Stimulated activated CD4-positive, alpha-beta T cell treated with anti-CD3 and anti-CD28 coated beads, Interleukin-2, amount 100 ng/mL, for 48 hours (primary cell): ENCODE measurements at places on chromosomes 16 and 17.
A peak's percentile ranks its signal among the peaks of the same experiment; 100 is the strongest.

DNA sequence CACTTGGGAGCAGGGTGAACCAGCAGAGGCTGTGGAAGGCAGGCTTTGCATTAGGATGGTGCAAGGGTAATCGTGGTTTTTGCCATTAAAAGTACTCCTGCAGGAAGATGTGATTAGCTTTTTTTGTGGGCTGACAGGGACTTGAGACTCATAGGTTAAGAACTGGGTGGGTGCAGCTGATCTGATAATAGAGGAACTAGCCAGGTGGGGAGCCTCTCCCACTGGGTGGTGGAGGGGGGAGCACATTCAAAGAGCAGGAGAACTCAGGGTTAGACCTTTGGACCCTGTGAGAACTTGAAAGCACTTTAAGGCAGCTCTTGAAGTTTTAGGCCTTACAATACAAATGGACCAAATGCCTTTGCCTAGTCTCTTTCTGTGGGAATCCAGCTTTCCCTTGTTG is 32.4 kb downstream of the CCL4 start:
- no peak for DNase-seq

DNA sequence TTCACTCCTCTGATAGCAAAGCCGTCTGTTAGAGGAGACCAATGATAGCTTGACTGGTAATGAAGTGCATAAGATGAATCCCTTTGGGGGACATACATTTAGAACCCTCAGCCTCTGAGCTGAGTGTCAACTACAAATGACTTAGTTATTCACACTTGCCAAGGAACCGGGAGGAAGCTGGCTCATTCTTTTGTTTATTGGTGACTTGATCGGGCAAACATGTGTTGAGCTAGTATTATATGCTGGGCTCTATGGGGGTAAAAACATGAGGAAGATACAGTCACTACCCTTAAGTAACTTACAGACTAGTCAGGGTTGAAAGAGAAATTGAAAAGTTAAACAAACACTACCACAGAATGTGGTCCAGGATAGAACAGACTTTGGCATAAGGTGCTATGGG is 3.0 kb downstream of the CCL16 start:
- DNase-seq: no peak

- DNase-seq: no peak
Measured at GRCh38 chr16:20844588-20844987, 38.3 kb downstream of the REXO5 start.

GRCh38 chr17:48068491-48068961 is 20.4 kb downstream of the NFE2L1 start:
- no peak for DNase-seq

DNA sequence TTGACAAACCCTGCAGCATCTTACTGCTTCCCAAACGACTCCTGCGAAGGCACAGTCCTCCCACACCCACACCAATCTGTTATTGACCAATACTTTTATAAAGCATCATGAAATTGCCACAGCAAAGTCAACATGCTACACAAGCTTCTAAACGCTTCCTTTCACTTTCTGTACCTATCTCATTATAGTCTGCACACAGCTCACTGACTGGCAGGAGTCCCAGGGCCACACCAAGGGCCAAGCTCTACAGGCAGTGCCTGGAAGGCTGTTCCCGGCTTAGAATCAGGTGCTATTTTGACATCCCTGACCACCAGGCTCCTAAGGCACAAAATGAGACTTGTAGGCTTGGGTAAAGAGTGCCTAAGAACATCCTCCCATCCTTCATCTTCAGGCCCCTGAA is 39.5 kb downstream of the USP7 start:
- DNase-seq: no peak

DNA sequence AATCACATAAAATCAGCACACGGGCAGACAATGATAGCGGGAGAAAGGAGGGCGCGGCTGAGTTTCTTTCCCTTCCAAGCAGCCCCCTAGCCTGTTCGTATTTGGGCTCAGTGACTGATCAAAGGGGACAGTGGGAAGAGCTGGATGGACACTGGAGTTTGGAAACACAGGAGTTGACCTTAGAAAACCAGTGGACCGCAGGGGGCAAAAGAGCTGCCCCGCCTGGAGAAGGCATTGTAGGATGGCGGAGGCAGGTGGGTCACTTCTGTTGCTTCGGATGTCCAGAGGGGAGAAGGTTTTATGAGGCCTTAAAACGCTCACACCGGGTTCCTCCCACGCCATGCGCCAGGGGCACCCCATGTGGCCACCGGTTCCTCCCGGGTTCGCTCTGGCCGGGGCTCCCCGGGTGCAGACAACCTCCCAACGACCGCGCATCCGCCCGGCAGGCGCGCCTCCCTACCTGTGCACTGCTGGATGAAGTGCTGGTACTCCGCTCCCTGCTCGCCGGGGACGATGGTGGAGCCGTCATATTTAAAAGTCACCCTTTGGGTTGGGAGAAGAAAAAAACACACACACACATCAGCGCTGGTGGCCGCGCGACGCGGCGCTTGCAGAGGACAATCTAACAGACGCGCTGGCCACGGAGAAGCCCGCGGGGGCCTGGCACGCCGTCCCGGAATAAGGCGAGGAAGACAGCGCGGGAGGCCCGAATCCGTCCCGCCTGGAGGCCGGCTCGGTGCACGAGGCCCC is 662 bp downstream of the COTL1 start:
- peak; percentile 54 for DNase-seq

DNA sequence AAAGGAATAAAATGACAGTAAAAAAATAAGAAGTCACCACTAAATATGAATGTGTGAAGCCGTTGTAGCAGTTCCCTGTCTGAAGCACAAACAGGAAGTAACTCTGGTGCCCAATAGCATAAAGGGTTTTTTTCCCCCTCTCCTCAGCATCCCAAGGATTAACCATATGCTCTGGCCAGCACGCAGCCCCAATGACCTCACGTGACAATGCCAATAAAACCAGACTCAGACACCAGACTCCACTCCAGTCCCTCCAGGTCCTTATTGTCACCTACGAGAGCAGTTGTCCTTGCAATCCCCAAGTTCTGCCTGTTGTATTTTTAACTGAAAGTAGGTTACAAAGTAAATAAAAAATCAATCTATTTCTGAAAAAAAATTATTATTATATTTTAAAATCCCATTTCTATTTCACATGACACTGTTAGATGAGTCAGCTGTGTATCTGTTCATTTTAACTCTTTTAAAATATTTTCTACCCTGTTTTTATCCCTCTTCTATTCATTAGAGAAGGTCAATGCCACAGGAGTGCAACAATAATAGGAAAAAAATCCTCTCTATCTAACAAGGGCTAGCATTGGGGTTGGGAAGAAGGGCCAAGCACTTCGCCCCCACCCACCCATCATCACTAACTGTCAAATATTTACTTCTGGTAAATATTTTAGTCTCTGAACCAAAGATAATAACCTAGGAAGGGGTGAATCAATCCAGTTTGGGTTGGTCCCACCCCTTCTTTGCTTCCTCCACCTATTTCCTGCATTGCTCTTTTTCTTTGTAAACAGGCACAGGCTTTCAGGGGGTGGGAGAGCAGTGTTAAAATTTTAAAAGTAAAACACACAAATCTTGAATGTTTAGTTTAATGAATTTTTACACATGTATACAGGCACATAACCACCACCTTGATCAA is 6.6 kb downstream of the PRAC1 start:
- DNase-seq: no peak

DNA sequence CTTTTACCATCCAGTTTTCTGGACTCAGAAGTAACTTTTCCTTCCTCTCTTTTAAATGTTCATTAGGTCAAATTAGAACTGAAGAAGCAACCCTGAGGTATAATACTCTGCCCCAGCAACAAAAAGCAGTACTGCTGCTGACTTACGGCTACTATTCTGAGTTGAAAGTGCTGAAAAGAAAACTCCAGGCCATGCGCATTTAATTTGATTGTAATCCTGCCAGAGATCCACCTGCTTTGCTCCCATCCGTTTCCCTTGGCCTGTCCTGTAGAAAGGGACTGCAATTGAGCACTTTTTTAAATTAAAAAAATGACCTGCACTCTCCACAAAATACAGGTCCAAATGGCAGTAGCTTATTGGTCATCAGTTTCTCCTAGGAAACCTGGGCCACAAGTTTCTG is 61.6 kb downstream of the PITPNC1 start:
- no peak for DNase-seq

DNA sequence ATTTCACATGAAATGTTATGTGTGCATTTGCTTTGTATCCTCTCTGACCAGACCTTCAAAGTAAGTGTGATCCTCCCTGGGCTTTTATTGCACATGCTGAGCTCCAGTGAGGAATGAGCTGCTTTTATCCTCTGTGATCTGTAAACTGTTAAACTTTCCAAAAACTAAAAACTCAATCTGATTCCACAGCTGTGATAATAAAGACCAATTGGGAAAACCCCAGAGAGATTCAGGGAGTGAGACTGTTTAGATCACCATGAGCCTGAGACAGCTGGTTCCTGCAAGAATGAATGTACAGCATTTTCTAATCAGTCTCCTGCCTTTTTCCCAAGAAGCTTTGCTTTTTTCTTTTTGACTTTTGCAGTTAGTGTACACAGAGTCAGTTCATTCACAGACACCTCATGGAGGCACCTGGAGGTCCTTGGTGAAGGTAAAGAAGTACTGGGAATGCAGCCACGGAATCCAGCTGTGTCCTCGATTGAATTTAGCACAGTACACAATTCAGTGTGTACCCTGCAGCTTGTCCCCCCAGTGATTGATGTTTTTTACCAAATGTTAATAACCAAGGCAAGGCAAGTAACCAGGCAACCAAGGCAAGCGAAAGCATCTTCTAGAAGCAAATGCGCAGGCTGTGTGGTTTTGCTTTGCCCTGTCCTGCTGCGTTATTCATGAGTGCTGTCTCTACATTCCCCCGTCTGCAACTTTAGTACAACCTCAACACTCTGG is 182.6 kb downstream of the LGALS9B start:
- DNase-seq: no peak

GRCh38 chr17:12706070-12706469 is 40.4 kb downstream of the MYOCD start:
- no peak for DNase-seq

DNA sequence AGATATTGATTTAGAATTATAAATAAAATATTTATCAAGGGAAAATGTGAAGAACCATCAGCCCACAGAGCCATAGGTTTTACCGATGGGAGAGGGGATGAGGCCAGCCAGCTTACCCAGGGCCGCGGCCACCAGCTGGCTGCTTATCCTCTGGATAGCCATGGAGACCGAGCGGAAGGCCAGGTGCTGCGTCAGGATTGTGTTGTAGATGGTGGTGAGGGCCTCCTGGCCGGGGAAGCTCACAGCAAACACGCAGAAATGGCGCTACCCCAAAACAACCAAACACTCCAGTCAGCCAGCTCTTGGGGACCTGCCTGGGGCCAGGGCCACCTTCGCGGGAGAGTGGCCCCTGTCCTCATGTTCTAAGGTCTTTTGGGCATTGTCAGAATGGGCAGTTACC is 97.8 kb downstream of the DNAH17 start:
- DNase-seq: no peak

DNA sequence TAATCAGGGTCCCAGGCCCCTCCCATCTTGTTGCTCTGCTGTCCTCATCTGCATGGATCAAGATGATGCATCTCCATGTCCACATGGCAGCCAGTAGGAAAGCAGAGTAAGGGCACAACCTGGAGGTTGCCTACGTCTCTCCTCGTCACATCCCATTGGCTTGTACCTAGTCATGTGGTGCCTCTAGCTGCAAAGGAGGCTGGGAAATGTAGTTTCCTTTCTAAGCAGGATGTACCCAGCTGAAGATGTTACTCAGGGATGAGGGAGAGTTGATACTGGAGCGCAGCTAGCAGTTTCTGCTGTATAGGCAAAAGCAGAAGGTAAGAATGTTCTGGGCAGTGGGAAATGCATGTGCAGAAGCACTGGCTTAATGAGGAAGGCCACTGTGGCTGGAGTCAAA is 20.8 kb downstream of the ABCC1 start:
- no peak for DNase-seq
